ENCODE measurements at places on chromosomes 11 and 22.

DNA sequence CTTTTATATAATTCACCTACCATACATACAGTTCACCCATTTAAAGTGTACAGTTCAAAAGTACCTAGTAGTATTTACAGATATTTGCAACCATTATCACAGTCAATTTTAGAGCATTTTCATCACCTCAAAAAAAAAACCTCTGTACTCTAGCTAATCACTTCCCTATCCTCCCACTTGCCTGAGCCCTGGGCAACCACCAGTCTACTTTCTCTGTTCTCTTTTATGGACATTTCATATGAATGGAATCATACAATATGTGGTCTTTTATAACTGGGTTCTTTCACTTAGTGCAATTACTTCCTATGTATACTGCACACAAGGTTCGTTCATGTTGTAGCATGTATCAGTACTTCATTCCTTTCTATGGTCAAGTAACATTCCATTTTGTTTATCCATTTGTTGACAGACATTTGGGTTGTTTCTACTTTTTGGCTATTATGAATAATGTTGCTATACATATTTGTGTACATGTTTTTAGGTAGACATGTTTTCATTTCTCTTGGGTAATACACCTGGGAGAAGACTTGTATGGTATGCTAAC is 17.8 kb upstream of the NEU3 start:
- no peak for DNase-seq

DNA sequence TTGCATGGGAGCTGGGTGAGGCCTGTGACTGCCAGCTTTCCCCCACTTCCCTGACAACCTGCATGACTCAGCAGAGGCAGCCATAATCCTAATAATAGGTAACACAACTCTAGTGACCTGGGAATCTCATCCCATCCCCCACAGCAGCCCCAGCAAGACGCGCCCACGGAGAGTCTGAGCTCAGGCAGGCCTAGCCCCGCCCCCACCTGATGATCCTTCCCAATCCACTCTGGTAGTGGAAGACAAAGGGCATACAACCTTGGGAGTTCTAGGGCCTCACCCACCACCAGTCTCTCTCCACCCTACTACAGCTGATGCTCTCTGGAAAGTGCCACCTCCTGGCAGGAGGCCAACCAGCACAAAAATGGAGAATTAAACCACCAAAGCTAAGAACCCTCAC is 60.3 kb downstream of the CWF19L2 start:
- no peak for DNase-seq

DNA sequence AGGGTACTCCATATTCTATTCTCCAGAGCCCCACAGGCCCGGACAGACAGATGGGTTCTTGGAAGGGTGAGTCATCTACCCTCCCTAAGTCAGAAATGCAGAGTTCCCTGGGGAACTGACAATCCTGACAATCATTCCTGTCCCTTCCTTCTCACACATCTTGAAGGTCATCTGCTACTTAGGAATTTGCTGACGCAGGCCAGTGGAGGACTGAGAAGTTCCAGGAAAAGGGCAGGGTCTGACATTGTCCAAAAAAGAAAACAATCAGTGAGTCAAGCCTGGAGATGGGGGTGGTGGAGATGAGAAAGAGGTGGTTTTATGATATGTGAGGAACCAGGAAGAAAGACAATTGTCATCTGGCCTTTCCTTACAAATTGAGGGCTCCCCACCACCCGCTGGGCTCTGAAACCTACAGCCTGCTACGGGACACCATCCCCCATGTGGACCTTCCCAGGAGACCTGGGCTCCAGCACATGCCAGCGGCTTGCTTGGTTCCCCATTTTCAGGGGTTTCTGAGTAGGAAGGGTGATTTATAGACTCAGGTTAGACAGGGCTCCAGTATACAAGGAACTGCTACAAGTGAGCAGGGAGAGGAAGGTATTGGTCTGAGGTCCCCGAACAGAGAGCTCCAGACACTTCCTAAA is 12.9 kb downstream of the CD59 start:
- DNase-seq, result no peak

- no peak for DNase-seq
Measured at GRCh38 chr22:41094041-41094593, 1.7 kb downstream of the EP300 start.

DNA sequence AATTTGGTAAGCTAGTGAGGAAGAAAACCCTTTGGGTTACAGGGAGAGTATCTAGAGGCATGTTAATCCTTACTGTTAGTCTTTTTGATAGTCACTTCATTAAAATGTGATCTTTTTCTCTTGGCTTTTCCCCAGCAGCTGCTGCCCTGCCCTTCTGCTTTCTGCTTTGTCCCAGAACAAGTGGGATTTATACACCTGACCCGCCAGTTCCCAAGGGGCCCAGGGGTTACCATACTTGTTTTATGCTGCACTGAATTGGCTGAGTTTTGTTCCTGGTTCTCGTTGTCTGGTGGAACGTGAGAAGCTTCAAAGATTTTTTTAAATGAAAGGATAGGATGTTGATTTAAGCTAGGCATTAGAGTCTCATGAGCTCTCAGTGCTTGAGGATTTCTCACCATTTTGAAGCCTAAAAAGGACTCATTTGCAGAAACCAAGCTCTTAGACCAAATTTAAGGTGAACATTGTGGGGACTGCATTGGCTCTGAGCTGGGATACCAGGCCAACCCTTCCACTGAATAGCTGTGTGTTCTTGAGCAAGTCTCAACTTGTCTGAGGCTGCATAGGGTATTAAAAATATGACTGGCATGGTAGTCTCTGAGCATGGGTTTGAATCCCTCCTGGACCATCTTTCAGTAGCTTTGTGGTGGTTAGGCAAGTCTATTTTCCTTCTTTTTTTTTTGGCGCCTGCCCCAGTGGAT is 6.6 kb downstream of the LIMK2 start:
- DNase-seq, result no peak

DNA sequence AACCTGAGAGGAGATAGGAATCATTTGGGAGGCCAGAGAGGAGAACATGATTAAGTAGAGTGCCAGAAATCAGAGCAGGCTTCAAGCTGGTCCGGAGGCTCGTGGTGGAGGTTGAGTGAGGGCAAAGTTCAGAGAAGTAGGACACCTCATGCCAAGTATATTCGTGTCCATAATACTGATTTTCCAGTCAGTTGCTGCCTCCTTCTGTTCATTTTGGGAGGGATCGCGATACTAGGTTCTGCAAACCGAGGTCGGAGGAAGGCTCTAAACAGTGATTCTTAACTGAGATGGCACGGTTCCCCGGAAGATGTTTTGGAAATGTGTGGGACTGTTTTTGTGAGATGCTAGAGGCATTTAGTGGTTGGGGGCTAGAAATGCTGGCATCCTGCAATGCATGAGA is 13.6 kb upstream of the CD3E start:
- no peak for DNase-seq

- DNase-seq, result no peak
Measured at GRCh38 chr11:65395961-65396530, 9.6 kb downstream of the FRMD8 start.

- no peak for DNase-seq
Measured at GRCh38 chr11:37442576-37442975, 844.5 kb upstream of the RAG2 start.

All from activated CD4-positive, CD25-positive, alpha-beta regulatory T cell (primary cell).